ENCODE measurements at places on chromosomes 2 and 18. TPM values are rescaled to one million over a fixed set of nuclear protein-coding genes. Genes with fewer than 3 reads are reported as not detected.

Gene ASB18
- 0.38 TPM for total RNA-seq

Gene DTNB
- 8.4 TPM for total RNA-seq

Gene TMEM198
- under 0.01 TPM for total RNA-seq

Gene VIL1
- not detected for total RNA-seq

Gene CHRNA1
- not detected for total RNA-seq

Gene SFT2D3
- total RNA-seq, result 3.2 TPM

Gene IL36B
- total RNA-seq, result not detected

Gene POTEC
- total RNA-seq, result under 0.01 TPM

Gene RFTN2
- total RNA-seq, result under 0.01 TPM

Gene CRYBA2
- total RNA-seq, result not detected

Gene C2orf15
- total RNA-seq, result 0.90 TPM

Gene NFE2L2
- total RNA-seq, result 68.5 TPM

Gene SH3YL1
- total RNA-seq, result 88.8 TPM

Gene RAD51AP2
- 0.13 TPM for total RNA-seq

Gene INHBB
- 0.53 TPM for total RNA-seq

Gene ZBTB7C
- total RNA-seq, result under 0.01 TPM

Gene PPP3R1
- total RNA-seq, result 26.5 TPM

Gene SRBD1
- 13.4 TPM for total RNA-seq

Gene CFAP221
- total RNA-seq, result not detected

Gene SLC11A1
- 0.51 TPM for total RNA-seq

Gene EVX2
- not detected for total RNA-seq

Gene DQX1
- total RNA-seq, result 1.6 TPM

Gene MYO7B
- total RNA-seq, result not detected

All from bronchial epithelial cell (primary cell).